ENCODE measurements at places on chromosomes 11 and 22.

DNA sequence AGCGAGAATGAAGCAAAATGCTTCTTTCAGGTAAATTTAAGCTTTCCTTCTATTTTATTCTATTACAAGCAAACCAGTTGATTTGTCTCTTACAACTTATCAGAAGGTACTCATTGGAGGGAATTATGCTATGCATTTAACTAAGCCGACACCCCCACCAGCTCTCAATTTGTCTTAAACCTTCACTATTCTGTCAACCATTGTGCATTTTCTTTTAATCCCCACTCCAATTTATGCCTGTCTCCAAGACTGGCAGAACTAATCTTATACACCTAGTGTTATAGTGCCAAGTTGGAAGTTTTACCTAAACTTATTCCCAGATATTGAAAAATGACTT is 12.5 kb downstream of the TAF1D start:
- no peak for DNase-seq

- DNase-seq, result no peak
These were observed 3.2 kb upstream of the FLI1 start for GRCh38 chr11:128690665-128691101.

- DNase-seq, result no peak
These were observed 336.8 kb upstream of the DDI1 start for GRCh38 chr11:103699656-103700055.

DNA sequence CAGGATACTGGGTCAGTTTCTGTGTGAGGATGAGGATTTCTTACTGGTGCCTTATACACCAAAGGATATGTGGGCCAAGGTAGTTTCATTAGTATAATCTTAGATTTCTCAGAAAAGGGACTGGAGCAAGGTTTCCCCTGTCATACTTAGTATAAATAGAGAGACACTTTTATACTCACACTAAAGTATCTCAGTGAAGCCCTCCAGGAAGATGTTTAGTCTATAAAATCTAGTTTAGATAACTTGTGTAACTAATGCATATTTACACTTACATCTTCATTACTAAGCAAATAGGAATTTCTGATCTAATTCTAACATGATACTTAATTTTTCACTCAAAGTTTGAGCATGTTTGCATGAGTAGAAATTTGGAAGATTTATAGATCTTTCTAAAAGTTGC is 11.1 kb downstream of the EMSY start:
- no peak for DNase-seq

GRCh38 chr22:46001426-46002106 is 24.6 kb upstream of the WNT7B start:
- no peak for DNase-seq
